ENCODE measurements at places on chromosomes 13 and 19. TPM values are rescaled to one million over a fixed set of nuclear protein-coding genes. Genes with fewer than 3 reads are reported as not detected.
A peak's percentile ranks its signal among the peaks of the same experiment; 100 is the strongest.

DNA sequence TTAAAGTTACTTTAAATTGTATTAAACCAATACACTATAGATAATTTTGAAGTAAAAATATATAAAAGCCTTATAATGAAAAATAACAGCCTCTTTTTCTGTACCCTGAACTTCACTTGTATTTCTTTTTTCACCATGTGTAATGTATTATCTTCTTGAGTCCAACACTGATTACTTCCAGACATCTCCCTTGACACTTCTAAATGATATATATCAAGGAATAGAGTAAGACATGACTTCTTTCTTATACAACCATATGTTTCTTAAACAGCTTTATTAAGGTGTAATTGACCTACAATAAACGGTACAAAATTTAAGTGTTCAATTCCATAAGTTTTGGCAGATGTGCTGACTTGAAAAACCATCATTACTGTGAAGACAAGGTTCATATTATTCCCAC lies 531.9 kb downstream of the OLFM4 start:
- H3K4me3 ChIP-seq: no peak overlapping the region
- H3K36me3 ChIP-seq: no peaks in the 10 kb centered on the region
- no peak for DNase-seq
- no peak overlapping the region for H3K27ac ChIP-seq
- H3K4me1 ChIP-seq: no peaks in the 10 kb centered on the region

GRCh38 chr19:43624933-43625332 lies 5.5 kb upstream of the ZNF428 start:
- H3K27me3 ChIP-seq: no peaks in the 10 kb centered on the region
- no peak overlapping the region for H3K4me3 ChIP-seq
- H3K27ac ChIP-seq: no peak overlapping the region
- H3K36me3 ChIP-seq: no peaks in the 10 kb centered on the region

GRCh38 chr13:47803131-47803530 lies 197.9 kb downstream of the SUCLA2 start:
- H3K4me3 ChIP-seq: no peak overlapping the region
- DNase-seq: no peak
- H3K36me3 ChIP-seq: no peaks in the 10 kb centered on the region
- peaks cover 2% of the 10 kb centered on the region for H3K27me3 ChIP-seq

- H3K4me1 ChIP-seq: peaks cover 49% of the 10 kb centered on the region
- no peaks in the 10 kb centered on the region for H3K27me3 ChIP-seq
Measured at GRCh38 chr19:47110521-47111005, 3.0 kb downstream of the ZC3H4 start.

- H3K4me1 ChIP-seq: peaks cover 15% of the 10 kb centered on the region
- no peak for DNase-seq
- no peaks in the 10 kb centered on the region for H3K36me3 ChIP-seq
- H3K4me3 ChIP-seq: no peak overlapping the region
- H3K27me3 ChIP-seq: no peaks in the 10 kb centered on the region
Measured at GRCh38 chr19:40639638-40639982, 38.4 kb downstream of the LTBP4 start.

DNA sequence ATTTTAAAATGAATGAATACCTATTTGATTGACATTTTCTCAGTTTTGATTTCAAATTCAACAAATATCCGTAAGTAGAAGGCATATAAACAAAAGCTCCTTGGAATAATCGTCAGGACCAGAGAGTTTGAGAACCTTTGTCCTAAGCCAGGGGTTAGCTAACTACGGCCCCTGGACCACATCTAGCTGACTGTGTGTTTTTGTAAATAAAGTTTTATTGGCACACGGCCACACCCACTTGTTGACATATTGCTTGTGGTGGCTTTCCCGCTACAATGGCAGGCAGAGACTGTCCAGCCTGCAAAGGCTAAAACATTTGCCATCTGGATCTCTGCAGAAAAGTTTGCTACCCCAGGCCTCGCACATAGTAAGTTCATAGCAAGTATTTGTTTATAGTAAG lies 83.4 kb downstream of the GNG7 start:
- H3K4me1 ChIP-seq: peaks cover 18% of the 10 kb centered on the region
- H3K27me3 ChIP-seq: no peaks in the 10 kb centered on the region
- DNase-seq: peak; percentile 39
- H3K36me3 ChIP-seq: no peaks in the 10 kb centered on the region

Gene CXCL17
- not detected for total RNA-seq

Gene GRIN2D
- under 0.01 TPM for total RNA-seq
